ENCODE measurements at places on chromosomes 4 and X.

GRCh38 chrX:68195561-68195960 is 237.7 kb downstream of the OPHN1 start:
- no peak for DNase-seq

DNA sequence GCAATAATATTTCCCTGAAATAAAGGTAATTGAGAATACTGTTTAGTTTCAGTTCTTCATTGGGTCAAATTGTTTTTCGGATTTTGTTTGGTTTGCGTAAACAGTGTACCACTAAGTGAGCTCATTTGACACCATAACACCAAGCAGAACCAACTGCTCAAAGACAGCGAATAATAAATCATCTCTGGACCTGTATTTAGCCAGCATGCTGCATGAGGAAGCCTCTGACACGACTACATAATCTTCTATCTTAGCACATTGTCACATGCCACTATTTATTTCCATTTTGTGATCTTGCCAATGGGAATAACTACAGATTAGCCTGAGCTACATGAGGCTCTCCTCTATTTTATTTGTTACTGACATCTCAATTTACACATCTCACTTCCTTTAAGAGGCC is 12.1 kb upstream of the PRKG2 start:
- DNase-seq: no peak

GRCh38 chr4:166311169-166311568 is 438.1 kb downstream of the TLL1 start:
- DNase-seq: no peak

DNA sequence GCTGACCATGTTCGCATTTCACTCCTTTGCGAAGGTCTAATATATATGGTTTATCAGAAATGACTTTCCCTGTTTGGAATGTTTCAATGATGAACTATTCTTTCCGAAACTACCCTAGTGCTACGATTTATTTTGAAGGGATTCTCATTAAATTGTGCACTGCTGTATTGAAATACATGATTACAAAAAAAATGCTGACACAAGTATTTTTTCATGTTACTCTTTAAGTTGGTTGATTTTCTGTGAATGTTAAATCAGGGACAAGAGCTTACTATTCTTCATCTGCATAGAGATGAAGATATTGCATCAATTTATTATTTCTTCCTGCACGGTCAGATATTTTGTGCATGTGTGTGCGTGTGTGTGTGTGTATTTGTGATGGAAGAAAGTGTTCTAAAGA is 731.5 kb upstream of the AGA start:
- no peak for DNase-seq

- no peak for DNase-seq
These were observed 1.2 kb downstream of the ELF2 start for GRCh38 chr4:139175646-139176301.

DNA sequence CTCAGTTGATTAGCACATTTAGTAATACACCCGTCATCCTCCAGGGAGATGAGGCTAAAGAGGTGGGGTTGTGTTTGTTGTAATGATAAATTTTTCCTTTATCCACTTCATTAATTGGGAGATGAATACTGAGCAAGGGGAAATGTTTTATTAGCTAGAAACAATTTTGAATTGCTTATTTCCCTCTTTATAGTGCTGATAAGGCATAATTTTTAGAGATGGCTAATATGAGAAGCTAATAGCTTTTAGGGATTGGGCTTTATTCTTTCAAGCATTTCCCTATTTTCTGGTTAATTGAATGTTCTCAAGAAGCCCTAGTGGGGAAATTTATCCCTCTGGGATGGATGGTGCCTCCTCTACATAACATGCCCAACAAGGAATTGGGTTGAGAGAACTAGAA is 365.2 kb upstream of the IGFBP7 start:
- no peak for DNase-seq

DNA sequence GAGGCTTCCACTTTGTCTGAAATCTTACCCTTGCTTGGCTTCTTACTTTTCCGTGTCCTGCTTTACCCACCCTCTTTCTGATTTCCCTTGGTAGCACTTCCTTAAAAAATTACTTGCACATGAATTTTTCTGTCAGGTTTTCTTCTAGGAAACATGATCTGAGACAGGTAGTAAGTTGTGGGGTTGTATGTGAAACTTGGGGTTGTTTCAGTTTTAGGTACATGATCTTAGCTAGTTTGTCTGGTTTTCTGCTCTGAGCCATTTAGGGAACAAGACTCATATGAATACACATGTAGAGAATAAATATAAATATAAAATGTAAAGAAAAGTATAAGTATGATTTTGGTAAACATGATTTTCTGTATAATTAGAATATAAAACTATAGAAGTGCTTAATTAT is 17.4 kb upstream of the ARMCX2 start:
- DNase-seq: no peak

- no peak for DNase-seq
These were observed 15.3 kb upstream of the ANXA5 start for GRCh38 chr4:121712001-121712651.

DNA sequence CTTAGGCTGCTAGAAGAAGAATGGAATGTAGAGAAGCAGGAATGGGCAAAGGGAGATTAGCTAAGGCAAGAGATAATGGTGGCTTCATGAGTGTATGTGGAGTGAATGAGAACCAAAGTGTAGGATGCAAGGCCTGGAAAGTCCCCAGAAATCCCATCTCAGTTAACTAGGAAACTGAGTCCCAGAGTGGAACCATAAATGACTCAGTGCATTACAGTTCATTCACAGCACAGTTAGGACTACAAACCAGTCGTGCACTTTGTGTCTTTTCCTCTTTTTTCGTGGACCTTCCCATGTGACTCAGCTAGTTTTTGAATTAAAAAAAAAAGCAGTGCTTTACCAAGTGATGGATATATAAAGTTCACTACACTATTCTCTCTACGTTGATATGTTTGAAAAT is 27.7 kb upstream of the REST start:
- no peak for DNase-seq

GRCh38 chr4:62455871-62456270 is 1255.7 kb downstream of the ADGRL3 start:
- DNase-seq: no peak

- no peak for DNase-seq
These were observed 350.9 kb downstream of the RPA4 start for GRCh38 chrX:97234471-97235081.

DNA sequence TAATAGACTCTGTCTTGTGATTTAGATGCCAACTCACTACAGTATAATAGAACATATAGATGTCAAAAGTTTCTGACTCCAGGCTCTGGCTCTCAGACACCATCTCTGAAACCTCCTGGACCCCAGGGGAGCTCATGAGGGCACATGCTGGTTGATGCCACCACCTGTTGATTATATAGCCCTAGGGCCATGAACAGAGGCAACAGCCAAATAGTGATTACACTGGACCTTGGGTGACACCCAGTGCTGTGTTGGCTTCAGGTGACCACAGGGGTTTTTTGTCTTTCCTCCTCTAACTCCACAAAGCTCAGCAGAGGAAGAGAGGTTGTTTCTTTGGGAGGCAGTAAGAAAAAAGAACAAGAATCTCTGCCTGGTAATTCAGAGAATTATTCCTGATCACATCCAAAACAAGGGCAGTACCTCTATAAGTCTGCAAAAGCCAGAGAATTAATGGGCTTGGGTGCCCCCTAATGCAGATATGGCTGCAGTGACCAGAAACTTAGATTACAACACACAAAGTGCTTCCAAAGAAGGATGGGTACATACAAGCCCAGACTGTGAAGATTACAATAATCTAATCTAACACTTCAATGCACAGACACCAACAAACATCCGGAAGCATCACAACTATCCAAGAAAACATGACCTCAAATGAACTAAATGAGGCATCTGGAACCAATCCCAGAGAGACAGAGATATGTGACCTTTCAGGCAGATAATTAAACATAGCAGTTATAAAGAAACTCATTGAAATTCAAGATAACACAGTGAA is 1920.6 kb downstream of the ARAP2 start:
- DNase-seq: no peak

GRCh38 chrX:77564823-77565222 is 117.6 kb downstream of the FGF16 start:
- DNase-seq: no peak

- no peak for DNase-seq
These were observed 13.2 kb downstream of the NEIL3 start for GRCh38 chr4:177322881-177323280.

- DNase-seq: no peak
These were observed 190.5 kb downstream of the RRAGB start for GRCh38 chrX:55907968-55908607.
